ENCODE measurements at places on chromosomes 5 and 9.

- DNase-seq: no peak
Observed at GRCh38 chr9:21580636-21581378, 98.7 kb upstream of the IFNE start.

DNA sequence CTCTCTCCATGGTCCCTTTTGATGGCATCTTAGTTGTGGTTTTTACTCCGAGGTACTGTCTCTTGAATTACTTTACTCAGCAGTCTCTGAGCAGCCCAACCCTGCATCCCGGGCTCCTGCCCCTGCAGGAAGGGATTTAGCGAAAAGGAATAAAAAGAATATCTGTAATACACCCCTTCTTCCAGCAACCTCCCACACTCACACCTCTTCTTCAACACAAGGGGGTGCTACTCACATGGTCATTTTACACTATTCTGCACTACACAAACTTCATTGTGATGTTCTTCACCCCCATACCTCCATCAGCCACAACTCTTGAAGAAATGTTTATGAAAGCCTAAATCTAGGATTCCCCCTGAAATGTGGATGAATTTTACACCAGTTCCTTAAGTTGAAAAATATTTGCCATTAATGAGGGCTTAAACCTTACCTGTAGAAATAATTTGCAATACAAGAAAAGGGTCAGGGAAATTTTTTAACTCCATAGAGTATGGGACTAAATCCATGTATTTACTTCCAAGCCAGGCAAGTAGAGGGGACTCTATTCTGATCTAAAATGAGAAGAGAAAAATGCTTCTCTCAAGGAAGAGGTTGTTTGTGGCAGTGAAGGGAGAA, 26.0 kb downstream of the TPD52L3 start:
- DNase-seq: peak; percentile 30

- no peak for DNase-seq
Observed at GRCh38 chr9:18274693-18275092, 199.3 kb upstream of the ADAMTSL1 start.

- DNase-seq: no peak
Observed at GRCh38 chr5:173746047-173746646, 129.7 kb upstream of the BOD1 start.

- DNase-seq: no peak
Observed at GRCh38 chr5:1552521-1553255, 28.9 kb upstream of the LPCAT1 start.

- DNase-seq: no peak
Observed at GRCh38 chr5:40315126-40315525, 364.6 kb upstream of the PTGER4 start.

DNA sequence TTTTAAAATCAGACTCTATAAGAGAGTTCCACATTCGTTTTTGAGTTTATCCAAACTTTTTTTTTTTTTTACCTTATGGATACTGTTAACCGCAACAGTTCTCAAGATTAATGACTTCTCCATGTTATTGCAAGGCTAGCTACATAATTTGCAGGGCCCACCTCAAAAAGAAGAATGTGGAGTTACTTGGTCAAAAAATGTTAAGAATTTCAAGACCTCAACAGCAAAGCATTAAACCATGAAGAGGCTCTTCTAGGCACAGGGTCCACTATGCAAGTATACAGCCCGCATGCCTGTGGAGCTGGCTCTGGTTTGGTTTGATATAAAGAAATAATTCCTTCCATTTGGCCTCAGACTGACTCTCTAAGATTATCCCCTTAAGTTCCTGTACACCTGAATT, 133.3 kb upstream of the TLX3 start:
- no peak for DNase-seq

DNA sequence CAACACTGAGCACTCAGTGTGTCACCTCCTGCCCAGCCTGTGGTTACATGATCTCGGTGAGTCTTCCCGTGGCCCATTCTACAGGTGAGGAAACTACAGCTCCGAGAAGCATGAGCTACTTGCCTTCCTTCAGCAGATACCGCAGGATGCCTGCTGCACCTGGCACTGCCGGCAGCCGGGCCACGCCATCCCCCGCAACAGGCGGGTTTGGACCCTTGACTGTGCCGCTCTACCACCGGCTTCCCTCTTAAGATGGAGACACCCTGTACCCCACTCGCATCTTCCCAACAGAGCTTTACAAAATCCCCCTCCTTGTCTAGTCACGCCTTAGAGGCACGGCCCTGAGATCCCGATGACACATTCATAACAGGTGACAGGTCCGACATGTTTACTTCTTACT, 74.9 kb upstream of the OTULINL start:
- no peak for DNase-seq

Measured in NCI-H1930 (cell line).